CD4-positive, alpha-beta T cell treated with Interleukin-12 subunit alpha and Interleukin-12 subunit beta, for 1 hour (primary cell): ENCODE measurements at places on chromosomes 4 and X.

DNA sequence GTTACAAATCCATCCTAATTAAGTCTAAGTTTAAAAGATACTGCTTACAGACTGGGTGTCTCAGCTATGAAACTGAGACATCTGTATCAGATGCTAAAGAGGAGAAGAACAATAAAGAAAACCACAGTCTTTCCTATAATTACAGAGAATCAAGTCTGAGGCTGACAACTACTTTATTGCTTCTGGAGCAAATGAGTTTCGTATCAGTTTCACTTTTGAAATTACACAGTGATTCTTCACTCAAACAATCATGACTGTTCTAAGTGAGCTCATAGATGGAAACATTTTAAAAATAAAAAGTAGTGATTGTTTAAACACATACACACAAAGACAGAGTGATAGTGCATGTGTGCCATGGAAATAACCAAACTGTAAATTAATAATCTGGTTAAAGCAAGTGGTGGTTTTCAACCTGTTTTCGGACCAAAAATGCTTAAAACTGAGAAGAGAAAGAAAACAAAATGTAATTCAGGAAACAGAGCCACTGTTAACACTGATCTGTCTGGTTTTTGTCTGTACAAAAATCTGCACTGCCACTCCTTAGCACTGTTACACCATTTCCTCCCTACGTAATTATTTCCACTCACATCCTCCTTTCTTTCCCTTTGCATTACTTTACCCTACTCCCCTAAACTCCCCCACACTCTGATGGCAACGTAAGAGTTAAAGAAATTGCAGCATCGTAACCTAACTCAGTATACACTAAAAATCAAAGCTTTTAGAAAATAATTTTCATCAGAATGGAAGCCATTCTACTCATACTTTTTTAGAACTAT lies 12.5 kb downstream of the RFC1 start:
- DNase-seq: peak; percentile 66

GRCh38 chrX:148755111-148755510 lies 254.7 kb downstream of the AFF2 start:
- DNase-seq: no peak

DNA sequence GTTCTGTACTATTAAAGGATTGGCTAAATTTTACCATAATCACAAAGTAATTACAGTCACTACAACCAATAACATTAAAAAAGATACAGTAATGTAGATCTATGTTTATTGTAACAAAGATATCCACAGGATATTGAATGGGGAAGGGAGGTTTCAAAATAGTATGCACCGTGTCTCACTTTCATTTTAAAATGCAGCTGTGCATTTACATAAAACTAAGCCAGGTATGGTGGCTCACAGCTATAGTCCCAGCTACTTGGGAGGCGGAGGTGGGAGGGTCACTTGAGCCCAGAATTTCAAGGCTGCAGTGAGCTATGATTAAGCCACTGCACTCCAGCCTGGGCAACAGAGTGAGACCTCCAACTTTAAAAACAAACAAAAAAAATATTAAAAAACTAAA lies 8.5 kb downstream of the SRP72 start:
- DNase-seq: no peak

- no peak for DNase-seq
These were observed 4.7 kb upstream of the SRPK3 start for GRCh38 chrX:153776120-153776599.

- no peak for DNase-seq
These were observed 91.4 kb downstream of the STK32B start for GRCh38 chr4:5142726-5143125.

DNA sequence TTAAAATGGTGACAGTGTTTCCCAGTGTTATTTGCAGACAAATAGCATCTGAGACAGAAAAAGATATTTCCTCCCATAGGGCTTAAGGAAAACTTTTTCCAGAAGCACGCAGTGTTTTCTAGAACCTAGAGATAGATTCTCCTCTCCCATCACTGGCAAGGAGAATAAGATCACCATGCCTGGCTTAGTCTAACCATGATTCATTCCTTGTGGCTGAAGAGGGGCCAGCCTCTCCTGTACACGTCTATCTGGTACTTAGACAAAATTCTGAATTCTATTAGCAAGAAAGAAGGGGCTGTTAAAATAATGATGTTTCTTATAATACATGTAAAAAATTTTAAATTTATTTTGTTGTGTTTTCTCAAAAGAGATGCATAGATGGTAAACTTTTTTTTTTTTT lies 296.1 kb upstream of the LDB2 start:
- DNase-seq: no peak

DNA sequence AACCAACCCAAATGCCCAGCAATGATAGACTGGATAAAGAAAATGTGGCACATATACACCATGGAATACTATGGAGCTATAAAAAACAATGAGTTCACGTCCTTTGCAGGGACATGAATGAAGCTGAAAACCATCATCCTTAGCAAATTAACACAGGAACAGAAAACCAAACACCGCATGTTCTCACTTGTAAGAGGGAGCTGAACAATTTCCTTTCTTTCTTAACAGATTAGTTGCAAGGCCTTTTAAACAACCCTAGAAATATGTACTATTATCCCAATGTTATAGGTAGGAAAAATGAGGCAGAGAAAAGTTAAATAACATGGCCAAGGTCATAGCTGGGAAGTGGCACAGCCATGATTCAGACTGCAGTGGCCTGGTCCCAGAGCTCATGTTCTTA lies 5.8 kb upstream of the OCIAD2 start:
- no peak for DNase-seq

DNA sequence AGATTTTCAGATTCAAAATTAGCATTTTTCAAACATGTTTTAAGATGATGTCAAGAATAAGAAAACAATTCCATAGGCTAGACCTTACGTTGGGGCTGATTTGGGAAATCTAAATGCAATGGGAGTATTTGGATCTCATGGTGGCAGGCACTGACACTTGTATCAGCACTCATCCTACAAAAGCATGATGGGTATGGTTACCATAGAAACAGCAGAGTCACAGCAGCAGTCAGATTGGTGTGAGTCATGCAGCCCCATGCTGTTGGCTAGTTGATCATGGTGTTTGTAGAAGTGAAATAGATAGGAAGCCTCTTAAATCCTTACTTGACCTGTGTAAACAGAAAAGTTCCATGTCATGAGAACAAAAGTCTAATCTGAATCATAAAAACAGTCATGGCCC lies 1637.3 kb upstream of the PABPC4L start:
- DNase-seq: no peak

DNA sequence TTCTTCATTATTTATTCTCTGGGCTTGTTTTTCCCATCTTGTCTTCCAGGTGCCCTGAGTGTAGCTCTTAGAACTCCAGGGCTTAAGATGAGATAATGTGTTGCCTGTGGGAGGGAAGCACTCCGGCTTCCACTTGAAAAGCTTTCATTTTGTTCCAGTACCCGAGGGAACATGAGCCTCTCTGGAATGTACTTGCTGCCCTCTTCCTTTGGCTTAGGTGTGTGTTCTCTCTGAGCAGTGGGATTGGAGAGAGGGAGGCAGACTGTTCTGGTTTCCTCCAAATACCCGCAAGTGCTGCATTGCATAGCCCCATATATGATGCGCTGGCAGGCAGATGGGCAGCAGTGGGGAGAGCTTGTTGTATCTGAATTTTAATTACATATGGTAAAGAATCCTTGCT lies 861 bp upstream of the DTHD1 start:
- no peak for DNase-seq

DNA sequence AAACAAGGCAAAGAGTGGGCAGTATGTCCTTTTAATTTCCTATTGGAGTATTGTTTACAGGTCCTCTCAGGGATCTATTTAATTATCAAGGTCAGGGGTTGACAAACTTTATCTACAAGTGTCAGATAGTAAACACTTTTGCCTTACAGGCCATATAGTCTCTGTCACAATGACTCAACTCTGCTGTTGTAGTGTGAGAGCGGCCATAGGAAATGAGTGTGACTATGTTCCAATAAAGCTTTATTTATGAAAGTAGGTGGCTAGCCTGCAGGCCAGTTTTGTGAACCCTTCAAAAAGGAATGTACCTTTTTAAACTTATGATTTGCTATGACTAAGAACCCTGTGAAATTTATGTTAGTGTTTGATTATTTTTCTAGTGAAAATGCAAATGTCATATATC lies 156.1 kb downstream of the GPAT3 start:
- DNase-seq: no peak

- DNase-seq: no peak
These were observed 16.7 kb upstream of the WDR44 start for GRCh38 chrX:118329175-118329574.

DNA sequence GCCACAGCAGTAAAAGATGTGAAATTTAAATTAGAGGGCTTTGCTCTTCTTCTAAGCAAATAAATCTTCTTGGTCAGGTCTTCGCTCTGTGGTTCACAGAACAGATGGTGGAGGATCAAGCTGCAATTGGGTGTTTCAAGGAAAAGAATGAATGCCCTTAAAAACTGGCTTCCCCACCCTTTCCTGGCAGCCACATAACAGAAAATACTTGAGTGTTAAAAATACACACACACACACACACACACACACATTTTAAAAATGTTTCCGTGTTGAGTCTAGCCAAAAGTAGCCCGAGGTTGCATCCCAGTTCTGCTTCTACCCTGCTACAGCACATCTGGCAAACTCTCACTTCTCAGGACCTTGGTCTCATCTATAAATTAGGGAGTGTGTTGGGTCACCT lies 56.7 kb upstream of the FGFBP2 start:
- DNase-seq: no peak

DNA sequence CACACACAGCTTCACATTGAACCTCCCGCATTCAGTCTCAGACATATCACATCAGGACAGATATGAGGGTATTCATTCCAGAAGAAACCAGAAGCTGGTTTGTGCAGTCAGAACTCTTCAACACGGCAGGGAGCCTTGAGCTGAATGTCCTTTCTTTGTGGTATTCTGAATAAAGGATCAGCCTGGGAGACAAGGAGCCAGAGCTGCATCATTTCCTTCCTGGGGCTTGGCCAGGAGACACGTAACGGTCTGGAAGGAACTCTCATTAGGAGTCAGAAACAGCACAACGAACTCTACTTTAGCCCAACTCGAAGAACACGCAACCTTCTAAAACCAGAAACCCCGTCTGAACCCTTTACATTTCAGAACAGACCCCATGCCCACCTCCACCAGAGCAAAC lies 46.4 kb downstream of the KDR start:
- no peak for DNase-seq

DNA sequence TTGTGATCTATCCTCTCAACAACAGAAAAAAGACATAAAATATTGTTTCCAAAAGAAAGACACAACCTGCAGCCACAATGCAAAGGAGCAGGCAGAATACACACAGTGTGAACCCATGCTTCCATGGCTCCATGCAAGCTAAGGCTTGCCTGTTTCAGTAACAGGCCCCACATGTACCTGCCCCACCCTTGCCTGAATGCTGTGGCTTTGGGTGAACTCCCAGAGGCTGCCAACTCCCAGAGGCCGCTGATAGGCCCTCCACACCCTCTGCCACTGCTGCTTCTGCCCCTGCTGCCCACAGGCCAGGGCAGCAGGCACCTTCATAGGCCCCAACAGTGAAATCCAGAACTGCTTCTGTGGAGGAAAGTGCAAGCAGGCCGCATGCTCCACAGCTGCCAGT lies 313.9 kb downstream of the CHIC1 start:
- no peak for DNase-seq

DNA sequence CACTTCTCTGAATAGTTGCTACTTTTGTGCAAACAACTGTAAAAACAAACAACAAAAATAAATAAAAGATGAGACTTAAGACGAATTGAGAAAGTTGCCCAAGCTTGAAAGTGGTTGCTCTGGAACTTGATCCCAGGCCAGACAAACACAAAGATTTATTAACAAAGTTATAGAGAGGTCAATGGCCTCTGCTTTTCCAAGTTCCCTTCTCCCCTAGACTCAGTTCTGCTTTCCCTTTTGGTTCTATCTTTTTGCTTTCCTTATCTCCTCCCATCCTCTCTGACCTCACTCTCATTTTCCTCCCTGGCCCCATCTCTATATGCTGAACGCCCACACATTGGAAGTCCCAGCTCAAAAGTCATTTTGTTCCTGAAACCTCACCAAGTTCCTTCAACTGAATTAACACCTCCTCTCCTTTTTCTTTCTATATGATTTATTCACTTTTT lies 82.7 kb downstream of the MXRA5 start:
- no peak for DNase-seq

- DNase-seq: no peak
These were observed 80.5 kb downstream of the FAM53A start for GRCh38 chr4:1603413-1604135.

- no peak for DNase-seq
These were observed 143.1 kb upstream of the BCOR start for GRCh38 chrX:40240844-40241243.

DNA sequence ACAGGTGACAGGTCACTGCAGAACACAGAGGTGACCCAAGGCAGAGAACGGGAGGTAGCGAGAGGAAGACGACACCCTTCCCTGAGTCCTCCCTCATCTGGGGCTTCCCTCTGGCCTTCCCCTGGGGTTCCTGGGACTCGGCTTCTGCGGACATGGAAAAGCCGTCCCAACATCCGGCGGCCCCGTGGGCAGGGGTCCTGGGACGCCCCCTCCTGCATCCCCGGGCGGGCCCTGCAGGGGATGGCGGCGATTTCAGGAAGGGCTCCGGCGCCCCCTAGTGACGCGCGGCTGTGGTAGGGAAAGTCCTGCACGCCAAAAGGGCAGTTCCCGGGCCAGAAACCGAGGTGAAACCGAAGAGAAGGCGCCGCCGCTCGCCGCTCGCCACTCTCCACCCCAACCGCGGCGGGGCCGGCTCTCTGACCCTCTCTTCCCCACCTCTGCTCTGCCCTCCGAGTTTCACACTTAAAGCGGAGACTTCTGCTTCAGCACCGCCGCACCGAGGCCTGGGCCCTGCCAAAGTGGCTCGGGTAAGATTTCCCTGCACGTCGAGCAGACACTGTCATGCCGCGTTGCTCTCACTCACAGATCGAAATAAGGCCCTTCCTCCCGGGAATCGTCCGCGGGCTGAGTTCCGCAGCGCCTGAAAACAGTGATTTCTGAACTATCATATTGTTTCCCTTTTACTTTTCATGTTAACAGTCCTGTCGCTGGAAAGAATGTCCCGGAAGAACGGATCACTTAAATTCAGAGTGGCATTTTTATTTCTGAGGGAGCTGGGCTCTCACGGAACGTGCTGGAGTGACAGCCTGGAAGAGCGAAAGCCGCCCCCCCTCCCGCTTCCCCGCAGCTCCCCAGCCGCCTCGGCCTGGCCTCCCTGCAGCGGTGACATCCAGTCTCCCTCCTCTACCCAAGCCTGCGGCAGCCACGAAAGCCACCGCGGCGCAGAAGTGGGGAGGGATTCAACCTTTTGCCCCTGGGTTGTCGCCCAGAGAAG lies 110.6 kb downstream of the DCTD start:
- peak; percentile 66 for DNase-seq

- no peak for DNase-seq
These were observed at the start of gene CCKAR for GRCh38 chr4:26490111-26490959. Gene CCKAR (minus strand): TSS chr4:26490484. CDS start chr4:26490267, 217 bp downstream.

GRCh38 chrX:155056877-155057792 lies 13.8 kb downstream of the CMC4 start:
- DNase-seq: peak; percentile 60

DNA sequence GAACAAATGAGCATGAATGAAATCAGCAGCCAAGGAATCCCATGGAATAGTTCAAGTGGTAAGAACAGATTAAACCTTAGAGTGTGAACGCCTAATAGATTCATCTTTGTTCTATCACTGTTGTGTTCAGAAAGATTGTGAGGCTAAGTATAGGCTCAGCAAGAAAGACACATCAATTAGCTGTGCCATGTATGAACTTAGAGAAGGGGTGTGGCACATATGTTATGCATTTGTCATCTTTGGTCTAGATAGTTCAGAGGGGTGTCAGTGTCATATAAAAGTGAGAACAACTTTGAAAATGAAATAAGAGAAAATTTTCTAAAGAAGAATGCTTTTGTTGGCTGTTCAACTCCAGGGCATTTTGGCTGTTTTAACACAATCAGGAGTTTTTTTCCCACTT lies 9.4 kb downstream of the DAPP1 start:
- DNase-seq: no peak

GRCh38 chr4:20430259-20430941 lies 178.7 kb downstream of the SLIT2 start:
- DNase-seq: no peak
